ENCODE measurements at places on chromosomes 5 and 9. TPM values are rescaled to one million over a fixed set of nuclear protein-coding genes. Genes with fewer than 3 reads are reported as not detected.

Gene IFNA13
- not detected for total RNA-seq

Gene PCDHGC4
- 1.6 TPM for total RNA-seq

Gene CBY3
- total RNA-seq, result 0.18 TPM

Gene PRR16
- total RNA-seq, result 10.6 TPM

Gene KIF12
- total RNA-seq, result not detected
